ENCODE measurements at places on chromosomes 13 and 19.

DNA sequence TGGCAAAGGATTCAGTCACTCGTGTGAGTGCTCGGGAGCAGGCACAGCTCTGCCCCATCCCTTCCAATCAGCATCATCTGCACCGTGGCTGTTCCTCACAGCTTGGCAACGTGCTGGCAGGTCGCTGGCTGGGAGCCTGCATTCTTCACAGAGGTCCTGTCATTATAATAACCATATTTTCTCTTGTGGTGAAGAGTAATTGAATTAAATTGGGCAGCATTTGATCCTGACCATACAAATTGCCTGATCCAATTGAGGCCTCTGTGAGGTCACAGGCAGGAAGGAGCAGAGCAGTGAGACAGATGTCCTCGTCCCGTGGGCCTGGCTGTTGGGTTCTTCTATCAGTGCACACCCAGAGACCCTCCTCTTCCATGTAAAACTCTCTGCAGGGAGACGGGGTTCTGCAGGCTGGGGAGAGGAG, 407.8 kb downstream of the COG6 start:
- DNase-seq: no peak

- DNase-seq: no peak
These were observed 7.8 kb upstream of the DZIP1 start for GRCh38 chr13:95652244-95652764.

GRCh38 chr13:51361106-51361505, 21.6 kb downstream of the SERPINE3 start:
- DNase-seq: no peak

- DNase-seq: no peak
These were observed 11.0 kb downstream of the PNMA8B start for GRCh38 chr19:46484656-46485055.

GRCh38 chr19:44050740-44051649, 841 bp upstream of the ZNF223 start:
- no peak for DNase-seq

DNA sequence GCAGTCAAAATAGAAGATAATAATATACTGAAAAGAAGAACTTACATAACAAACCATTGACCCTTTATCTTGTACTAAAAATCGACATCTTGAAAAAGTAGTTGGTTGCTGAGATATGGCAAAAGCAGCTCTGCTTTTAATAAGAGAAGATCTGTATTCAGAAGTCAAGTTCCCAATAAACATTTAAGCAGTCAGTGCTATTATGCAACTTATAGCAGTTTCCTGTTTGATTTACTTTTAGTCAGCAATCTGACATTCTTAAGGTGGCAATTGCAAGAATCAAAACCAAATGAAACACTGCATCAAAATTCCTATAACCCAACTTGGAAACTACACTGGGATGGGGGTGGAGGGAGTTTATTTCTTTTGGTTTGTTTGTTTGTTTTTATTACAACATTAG, 165.5 kb downstream of the TBC1D4 start:
- no peak for DNase-seq

GRCh38 chr13:30400376-30400775, 21.9 kb upstream of the UBE2L5 start:
- DNase-seq: no peak

DNA sequence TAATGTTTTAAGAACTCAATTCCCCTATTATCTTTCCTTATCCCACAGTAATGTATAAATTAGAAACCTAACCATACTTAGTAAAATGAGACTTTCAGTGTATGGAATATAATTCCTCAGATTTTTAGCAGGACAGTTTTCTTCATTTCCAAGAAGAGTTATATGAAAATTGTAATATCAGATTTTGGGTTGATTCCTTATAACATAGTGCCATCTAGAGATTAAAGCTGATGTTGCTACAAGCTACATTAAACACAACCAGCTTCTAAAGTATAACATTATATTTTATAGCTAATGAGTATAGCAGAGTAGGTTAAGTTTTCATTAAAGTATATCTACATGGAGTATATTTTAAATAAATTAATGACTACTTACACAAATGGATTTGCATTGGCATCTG, 99.7 kb upstream of the MIR17HG start:
- no peak for DNase-seq

DNA sequence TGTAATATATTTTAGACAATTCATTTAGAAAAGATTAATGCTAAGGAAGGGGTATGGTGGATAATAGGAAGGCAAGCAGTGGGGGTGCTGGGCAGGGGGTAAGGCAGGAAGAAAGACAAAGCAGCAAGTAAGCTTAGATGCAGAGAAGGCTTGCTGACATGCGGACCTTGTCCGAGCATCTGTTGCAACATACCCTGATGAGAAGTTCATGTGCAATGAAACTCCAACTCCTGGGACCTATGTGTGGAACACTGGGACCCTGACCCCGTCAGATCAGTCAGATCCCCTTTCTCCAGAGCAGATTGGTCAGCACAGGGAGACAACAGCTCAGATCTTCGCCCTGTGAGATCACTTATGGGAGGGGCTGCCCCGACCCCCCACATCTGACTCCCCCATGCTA, 71.3 kb upstream of the ZNF599 start:
- DNase-seq: no peak

- DNase-seq: no peak
These were observed 58.7 kb downstream of the TEX26 start for GRCh38 chr13:30991184-30991583.

- no peak for DNase-seq
These were observed 38.9 kb downstream of the TEX29 start for GRCh38 chr13:111359237-111359915.

DNA sequence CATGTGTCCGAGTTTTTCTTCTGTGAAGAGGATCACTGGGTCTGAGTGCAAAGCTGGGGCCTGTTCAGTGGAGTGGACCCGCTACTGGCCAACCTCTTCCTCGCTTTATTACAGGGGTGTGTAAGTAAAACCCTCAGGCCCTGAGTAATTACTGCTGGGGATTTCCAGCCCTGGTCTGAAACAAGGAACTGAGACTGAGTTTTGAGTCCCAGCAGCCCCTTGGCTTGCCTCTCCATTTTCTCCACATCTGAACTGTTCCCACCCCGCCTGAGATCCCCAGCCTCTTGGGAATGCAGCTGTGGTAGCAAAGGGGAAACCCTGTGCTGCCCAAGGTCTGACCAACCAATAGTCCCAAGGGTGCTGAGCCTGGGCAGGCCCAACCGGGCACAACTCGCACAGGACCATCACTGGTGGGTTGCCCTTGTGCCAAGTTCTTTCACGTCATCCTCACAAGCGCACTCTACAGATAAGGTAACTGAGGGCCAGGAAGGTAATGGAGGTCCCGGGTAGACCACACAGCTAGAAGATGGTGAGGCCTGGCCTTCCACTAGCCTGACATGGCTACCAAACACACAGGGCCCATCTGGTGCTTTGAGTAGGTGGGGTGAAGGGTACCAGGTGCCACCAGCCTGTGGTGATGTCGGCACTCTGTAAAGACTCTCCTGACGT, 13.7 kb upstream of the SLC35E1 start:
- no peak for DNase-seq

DNA sequence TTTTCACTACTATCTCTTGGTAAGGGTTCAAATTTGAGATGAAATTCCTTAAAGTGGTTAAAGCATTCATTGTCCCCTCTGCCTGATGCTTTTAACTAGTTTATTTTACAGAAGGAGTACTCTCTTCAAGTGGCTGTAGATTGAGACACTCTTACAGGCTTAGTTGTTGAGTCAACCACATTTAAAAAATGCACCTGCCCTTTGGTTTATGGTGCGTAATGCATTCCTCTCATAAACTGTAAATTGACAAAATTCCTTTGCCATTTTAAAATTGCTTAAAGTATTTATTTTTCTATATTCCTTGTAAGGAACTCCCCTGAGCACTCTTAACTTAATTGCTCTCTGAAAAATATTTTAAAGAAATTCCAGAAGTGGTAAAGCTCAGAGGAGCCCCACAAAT, 826 bp upstream of the GPC5 start:
- DNase-seq: no peak

DNA sequence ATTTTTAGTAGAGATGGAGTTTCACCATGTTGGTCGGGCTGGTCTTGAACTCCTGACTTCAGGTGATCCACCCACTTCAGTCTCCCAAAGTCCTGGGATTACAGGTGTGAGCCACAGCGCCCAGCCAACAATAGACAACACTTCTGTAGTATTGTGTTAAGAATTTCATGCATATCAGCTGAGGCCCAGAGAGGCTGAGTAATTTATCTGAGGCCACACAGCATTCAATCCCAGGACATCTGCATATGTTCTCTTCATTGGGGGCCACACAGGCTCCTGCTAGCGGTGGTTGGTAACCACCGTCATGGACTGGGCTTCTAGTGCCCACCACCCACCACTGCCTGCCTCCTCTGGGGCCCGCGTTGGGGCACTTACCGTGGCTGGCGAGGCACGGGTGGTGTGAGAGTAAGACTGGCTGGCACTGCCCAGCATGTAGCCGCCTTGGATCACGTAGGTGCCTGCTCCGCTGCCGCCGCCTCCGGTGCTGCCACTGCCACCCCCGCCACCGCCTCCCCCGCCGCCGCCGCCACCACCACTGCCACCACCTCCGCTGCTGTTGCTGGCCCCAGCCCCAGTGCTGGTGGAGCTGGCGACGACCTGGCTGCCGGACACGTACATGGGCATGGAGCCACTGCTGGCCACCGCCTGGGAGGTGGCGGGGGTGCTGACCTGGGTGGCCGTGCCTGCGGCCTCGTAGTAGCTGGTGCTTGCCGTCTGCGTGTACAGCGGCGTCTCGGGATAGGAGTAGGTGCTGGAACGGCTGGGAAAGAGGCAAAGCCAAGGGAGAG, 20.3 kb downstream of the DCAF15 start:
- DNase-seq: no peak

Data from stimulated activated CD4-positive, alpha-beta T cell treated with anti-CD3 and anti-CD28 coated beads, TNF-alpha, amount 100 ng/mL, for 48 hours (primary cell).